ENCODE measurements at places on chromosomes 11 and 22. TPM values are rescaled to one million over a fixed set of nuclear protein-coding genes. Genes with fewer than 3 reads are reported as not detected.
A peak's percentile ranks its signal among the peaks of the same experiment; 100 is the strongest.

DNA sequence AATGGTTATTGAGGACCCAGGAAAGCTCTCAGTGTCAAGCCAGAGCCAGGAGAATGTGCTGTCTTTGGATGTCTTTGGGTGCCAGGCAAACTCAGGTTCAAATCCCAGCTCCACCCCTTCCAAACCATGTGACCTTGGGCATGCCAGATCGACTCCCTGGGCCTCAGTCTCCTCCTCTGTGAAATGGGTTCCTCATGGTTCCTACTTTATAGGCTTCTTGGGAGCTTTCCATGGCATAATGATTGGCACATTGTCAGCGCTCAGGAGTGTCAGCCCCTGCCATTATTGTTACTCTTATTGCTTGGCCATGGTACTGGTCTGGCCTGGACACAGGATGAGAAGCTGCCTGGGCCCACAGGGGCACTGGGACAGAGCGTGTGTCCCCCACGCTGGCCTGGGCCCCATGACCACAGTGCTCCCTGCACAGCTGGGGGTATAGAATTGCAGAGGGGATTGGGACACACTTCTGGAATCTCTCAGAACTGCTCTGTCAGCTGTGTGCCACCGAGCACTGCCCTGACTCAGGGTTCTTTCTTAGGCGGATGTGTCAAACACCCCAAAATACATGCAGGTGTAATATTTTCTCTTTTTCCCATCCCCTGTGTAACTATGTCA, 37.6 kb upstream of the CRYBB3 start:
- H3K4me3 ChIP-seq, result no peak overlapping the region
- no peak overlapping the region for H3K27ac ChIP-seq
- no peaks in the 10 kb centered on the region for H3K27me3 ChIP-seq
- H3K4me1 ChIP-seq, result peaks cover 4% of the 10 kb centered on the region
- H3K36me3 ChIP-seq, result no peaks in the 10 kb centered on the region

The AGBL2 gene
- total RNA-seq, result 8.3 TPM

GRCh38 chr11:2202900-2203439, 31.4 kb upstream of the TH start:
- no peaks in the 10 kb centered on the region for H3K4me1 ChIP-seq
- no peaks in the 10 kb centered on the region for H3K36me3 ChIP-seq
- H3K27ac ChIP-seq, result no peak overlapping the region
- DNase-seq, result peak; percentile 38
- no peak overlapping the region for H3K4me3 ChIP-seq

DNA sequence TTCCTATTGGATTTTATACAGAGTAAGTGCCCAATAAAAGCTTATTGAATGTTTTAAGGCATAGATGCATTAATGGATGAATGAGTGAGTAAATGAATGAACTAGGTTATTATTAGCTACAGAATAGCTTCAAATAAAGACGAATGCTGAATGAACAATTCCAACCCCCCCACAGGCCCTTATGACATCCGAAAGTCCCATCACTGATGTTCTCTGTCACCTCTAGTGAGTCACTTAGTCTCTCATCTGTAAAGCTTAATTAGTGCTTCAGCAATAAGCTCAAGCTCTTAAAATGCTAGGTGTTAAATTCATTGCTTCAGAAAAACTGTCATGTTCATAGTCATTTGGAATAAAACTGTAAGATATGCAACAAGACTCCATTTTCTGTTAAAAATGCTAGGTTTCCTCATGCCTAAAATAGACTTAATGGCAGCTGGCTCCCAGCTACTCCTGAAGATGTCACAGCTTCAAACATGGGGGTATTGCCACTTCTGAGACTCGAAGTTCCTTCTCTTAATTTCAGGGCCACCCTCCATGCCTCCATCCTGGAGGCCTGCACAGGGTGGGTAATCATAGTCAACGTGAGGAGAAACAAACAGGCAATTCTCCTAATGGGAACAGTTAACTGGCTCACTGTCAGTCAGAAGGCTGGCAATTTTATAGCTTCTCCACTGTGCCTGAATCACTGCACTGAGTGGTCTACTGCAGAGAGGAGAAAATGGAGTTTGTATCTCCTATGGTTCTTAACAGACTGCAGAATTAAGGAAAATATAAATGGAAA, 355.0 kb upstream of the CTSC start:
- H3K27me3 ChIP-seq, result no peaks in the 10 kb centered on the region
- no peak overlapping the region for H3K27ac ChIP-seq
- no peaks in the 10 kb centered on the region for H3K4me1 ChIP-seq
- DNase-seq, result no peak
- H3K36me3 ChIP-seq, result no peaks in the 10 kb centered on the region
- H3K4me3 ChIP-seq, result no peak overlapping the region

- no peak overlapping the region for H3K4me3 ChIP-seq
- H3K4me1 ChIP-seq, result peaks cover 23% of the 10 kb centered on the region
- peak; percentile 24 for DNase-seq
- H3K27ac ChIP-seq, result no peak overlapping the region
- peaks cover 10% of the 10 kb centered on the region for H3K27me3 ChIP-seq
Observed at GRCh38 chr11:73249304-73249703, 22.8 kb upstream of the P2RY6 start.

Data from activated naive CD8-positive, alpha-beta T cell treated with anti-CD3 and anti-CD28 coated beads, Interleukin-2, amount 10 ng/mL, durations not matched to agents 7 days and 5 days (primary cell).